Activated naive CD4-positive, alpha-beta T cell (primary cell): ENCODE measurements at places on chromosomes 7 and 10.

DNA sequence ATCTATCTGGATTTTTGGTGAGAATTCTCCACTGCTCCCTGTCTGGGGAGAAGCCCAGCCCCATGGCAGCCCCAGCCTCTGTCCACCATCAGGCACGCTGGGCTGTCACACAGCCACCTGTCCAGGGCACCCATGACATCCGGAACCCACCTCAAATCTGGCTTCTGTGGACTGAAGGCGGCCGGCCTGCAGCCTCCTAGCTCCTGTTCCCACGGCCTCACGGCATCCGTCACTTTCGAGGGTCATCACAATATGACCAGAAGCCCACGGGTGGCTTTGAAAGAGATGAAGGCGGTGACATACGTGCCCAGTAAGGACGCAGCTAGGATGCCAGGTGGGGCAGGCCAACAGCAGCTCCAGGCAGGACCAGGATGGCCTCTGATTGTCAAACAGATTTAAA lies 140.9 kb downstream of the PTPRN2 start:
- DNase-seq: no peak

GRCh38 chr7:110875346-110875745 lies 215.6 kb upstream of the LRRN3 start:
- no peak for DNase-seq

DNA sequence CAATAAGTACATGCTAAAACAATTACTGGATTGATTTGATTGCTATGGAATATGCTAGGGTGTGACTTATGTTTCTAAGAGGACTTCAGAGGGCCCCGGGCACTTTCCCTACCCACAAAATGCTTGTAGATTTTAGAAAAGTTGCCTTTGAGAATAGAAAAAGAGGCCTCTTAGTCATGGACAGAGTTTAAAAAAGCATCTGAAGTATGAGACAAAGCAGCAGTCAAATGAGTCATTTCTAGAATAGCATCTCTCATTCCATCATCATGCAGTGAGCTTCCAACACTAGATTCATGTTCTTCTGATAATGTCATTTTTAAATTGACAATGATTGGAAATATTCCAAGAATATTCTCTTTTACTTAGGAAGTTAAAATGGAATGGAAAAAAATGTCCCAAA lies 675.1 kb upstream of the PCDH15 start:
- DNase-seq: no peak

- no peak for DNase-seq
Measured at GRCh38 chr7:79050603-79051002, 402.9 kb downstream of the MAGI2 start.

- DNase-seq: no peak
Measured at GRCh38 chr7:129188372-129188891, at the start of gene SMO. Gene SMO (plus strand): TSS chr7:129188633. CDS start chr7:129189152, 519 bp downstream.

DNA sequence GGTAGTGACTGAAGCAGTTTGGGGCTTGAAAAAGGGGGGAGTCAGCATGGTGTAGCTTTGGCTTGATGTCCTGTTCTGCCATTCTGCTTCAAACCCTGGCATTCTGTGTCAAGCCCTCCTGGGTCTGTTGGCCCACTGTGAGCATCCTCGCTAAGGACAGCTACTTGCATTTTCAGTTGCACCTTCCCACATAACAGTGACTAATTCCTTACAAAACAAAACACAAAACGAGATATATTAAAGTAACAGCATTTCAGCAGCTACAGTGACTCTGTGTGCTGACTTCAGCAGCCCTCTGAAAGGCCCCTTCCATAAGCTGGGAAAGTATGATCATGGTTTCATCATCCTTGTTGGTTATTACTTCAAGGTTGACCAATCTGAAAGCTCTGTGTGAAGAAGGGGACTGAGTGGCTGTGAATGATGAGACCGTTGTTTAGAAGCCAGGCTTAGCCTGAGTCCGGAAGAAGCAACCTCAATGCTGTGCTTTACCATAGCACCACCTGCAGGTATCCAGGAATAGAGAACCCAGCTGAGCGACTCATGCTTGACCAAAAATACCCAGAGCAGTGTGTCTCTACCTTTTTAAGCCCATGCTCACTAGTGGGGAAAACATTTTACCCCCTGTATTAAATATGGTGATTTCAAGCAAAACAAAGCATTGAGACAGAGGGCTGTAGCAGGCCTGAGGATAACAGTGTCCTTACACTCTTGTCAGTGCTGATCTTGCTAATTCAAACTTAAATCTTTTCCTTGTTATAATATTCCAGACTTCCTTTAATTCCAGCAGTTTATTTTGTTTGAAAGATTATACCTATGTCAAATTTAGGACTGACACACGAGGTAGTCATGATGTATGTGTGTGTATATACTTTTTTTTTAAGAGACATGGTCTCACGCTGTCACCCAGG lies 42.6 kb upstream of the CC2D2B start:
- DNase-seq: no peak

- no peak for DNase-seq
Measured at GRCh38 chr7:110522761-110523200, 568.1 kb upstream of the LRRN3 start.

DNA sequence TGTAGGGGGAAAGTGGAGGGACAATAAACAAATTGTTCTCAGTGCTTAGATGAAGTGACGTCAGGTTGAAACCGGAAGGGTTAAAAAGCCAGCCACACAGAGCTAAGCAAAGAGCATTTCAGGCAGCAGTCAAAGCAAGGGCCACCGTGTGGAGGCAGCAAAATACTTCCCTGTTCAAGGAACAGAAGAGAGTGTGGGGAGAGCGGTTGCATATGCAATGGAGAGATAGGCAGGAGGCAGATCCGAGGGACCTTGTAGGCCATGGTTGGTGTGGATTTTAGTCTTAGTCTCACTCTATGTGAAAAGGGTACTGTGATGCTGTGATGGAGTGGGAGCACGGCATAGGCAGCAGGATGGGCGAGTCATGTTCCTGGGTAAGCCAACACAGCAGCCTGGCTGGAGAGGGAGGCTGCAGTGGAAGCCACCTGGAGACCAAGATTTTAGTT lies 3.8 kb upstream of the STN1 start:
- DNase-seq: no peak

GRCh38 chr10:29925771-29926692 lies 133.4 kb downstream of the JCAD start:
- DNase-seq: no peak

DNA sequence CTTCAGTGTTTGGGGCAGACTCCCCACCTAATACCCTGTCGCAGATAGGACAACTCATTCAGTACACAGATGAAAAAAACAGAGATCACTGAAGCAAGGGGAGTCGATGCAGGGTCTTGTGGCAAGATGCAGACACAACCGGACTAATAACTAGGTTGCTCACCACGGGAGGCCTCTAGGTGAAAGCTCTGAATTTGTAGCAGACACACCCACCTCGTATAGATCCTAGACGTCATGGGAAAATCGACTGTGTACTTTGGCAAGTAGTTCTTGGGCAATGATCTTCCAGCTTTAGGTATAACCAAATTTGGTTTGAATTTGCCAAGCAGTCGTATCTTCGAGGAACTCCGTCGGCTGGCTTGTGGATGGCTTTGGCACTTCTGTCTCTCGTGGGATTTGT lies 88.1 kb downstream of the TCF7L2 start:
- DNase-seq: no peak

DNA sequence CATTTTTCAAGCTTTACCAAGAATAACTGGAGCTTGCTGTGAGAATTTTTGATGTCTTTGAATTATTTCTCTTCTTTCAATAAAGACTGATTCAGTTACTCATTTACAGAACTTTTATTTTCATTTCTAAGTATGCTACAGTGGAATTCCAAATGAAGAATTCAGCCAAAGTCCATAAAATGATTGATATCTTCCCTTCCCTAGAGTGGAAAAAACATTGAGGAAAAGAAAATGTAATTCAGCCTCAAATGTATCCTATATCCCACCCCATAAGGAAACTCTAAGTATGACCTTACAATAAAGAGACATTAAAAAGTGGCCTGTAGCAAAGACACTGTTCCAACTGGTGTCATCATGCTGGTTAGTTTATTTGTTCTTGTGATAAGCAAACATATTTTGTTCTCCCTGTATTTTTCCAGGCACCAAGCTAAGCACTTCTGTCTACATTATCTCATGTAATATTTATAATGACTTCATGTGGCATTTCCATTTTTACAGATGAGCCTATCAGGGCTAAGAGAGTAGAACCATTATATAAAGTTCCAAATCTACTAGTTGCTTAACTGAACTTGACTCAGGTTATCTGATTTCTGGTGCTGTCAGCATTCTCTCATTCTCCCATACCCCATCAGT lies 450.4 kb downstream of the NEBL start:
- no peak for DNase-seq

- DNase-seq: no peak
Measured at GRCh38 chr10:116742367-116743265, at the start of gene HSPA12A. Gene HSPA12A (minus strand): TSS chr10:116742566. CDS start chr10:116742469, 97 bp downstream.

DNA sequence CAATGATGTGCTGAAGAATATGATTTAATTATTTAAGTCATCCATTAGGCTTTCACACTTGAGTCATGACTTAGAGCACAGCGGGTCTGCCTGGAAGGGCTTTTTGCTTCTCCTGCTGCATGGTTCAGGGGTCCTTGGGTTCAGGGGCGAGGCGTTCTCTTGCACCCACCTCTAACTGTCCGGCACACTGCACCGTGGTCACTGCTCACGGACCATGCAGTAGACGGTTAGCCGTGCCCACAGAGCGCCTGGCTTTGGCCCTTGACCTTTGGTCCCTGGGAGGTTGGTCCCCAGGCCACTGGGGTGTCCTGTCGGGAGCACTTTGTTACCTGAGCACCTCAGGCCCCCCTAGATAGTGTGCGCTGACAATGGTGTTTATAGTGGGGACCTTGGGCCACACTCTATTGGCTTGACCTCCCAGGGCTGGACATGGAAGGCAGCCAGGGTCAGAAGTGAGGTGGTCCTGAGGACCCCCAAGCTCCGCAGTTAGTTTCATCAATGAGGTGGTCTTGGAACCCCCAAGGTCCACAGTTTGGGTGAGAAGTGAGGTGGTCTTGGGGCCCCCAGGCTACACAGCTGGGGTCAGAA lies 110.6 kb downstream of the ACTR3B start:
- DNase-seq: no peak

- DNase-seq: no peak
Measured at GRCh38 chr7:25496476-25497368, 268.4 kb upstream of the NPVF start.

- DNase-seq: no peak
Measured at GRCh38 chr7:26919906-26920493, 55.6 kb upstream of the SKAP2 start.

GRCh38 chr7:127678337-127678736 lies 26.3 kb downstream of the SND1 start:
- no peak for DNase-seq

GRCh38 chr10:21015851-21016250 lies 118.7 kb upstream of the NEBL start:
- no peak for DNase-seq

DNA sequence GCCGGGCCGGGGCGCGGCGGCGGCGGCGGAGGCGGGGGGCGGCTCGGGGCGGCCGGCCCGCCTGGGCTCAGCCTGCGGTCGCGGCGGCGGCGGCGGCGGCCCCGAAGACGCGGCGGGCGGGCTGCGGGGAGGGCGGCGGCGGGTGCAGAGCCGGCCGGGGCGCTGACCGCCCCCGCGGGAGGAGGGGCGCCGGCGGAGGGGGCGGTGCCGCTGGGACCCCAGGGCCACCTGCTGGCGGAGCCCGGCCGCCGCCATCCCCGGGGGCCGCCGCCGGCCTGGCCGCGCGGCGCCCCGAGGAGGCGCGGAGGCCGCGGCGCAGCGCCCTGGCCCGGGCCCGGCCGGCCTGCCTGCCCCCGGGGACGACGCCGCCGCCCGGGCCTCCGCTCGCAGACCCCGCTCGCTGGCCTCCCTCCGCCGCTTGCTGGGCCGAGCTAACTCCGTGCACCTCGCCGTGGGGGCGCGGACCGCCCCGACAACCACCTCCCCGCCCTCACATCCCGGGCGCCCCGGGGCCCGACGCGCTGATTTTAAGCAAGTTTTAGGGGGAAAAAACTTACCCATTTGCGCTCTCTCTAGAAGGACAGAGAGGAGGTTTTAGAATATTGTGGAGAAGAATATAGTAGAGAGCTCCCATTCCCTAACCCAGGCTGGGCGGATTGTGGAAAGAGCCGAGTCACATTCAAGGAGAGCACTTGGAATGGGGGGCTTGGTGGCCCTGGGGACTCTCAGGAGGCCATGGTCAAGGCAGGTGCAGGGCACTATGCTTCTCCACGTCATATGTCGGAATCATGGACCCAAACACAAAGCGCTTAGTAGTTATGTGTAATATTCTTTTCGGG lies at the start of gene BEND7:
Gene BEND7, minus strand, starts transcription at position 140 of the 839 bp plus-strand sequence. CDS start 481 bp downstream, outside the sequence.
- no peak for DNase-seq

DNA sequence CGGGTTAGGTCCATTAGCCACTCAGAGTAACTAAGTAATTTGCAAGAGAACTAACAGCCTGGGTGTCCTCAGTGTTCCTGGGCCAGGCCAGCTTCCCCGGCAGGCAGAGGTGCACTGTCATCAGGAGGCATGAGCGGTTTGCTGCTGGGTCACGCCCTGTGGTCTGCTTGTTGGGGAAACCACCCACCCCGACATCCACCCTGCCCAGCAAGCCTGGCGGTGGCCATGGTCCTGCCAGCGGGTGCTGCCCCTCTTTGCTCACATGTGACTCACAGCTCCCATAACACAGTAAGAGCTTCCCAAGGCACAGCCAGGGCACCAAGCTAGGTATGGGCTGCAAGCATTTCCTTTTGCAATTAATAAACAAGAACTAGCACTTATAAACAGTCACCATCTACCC lies 75.9 kb downstream of the RGS10 start:
- no peak for DNase-seq

GRCh38 chr10:8085251-8085650 lies 30.8 kb downstream of the GATA3 start:
- DNase-seq: no peak

DNA sequence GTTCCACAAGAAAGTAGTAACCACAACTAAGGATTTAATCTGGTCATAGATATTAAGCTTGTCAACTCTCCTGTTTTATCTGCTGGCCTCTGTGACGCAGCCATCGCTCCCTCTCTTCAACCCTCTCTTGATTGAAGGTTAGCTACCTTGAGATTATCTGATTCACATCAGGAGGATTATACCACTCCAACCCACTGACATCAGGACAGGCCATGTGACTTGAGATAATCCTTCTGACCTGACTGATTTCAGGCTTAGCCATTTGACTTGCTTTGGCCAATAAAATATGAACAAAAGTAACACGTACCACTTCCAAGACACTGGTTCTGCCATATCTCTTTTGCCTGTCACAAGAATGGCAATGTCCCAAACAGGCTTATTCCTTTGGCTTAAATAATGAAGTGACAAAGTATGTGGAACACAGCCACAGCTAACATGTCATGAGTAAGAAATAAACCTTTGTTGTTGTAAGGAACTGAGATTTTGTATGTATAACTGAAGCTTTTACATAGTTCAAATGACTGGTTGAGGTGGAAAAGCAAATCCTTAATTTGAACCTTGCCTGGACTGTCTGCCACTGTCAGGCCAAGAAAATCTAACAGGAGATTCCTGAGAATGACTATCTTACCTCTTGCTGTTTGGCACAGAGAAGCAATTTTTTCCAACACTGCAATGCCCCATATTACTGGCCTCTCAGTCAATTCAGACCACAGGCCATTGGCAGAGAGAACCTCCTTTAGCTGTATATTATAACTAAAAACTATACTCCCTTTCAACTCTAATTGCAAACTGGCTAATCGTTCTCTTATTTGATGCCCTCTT lies 13.9 kb downstream of the ZNF438 start:
- DNase-seq: no peak

GRCh38 chr10:32938554-32939061 lies 19.4 kb downstream of the ITGB1 start:
- DNase-seq: no peak

- DNase-seq: no peak
Measured at GRCh38 chr7:104482362-104483037, 154.1 kb downstream of the LHFPL3 start.
